Stimulated activated CD8-positive, alpha-beta memory T cell treated with anti-CD3 and anti-CD28 coated beads, Interleukin-4, amount 100 ng/mL, for 1 hour (primary cell): ENCODE measurements at places on chromosomes 13 and 19.

DNA sequence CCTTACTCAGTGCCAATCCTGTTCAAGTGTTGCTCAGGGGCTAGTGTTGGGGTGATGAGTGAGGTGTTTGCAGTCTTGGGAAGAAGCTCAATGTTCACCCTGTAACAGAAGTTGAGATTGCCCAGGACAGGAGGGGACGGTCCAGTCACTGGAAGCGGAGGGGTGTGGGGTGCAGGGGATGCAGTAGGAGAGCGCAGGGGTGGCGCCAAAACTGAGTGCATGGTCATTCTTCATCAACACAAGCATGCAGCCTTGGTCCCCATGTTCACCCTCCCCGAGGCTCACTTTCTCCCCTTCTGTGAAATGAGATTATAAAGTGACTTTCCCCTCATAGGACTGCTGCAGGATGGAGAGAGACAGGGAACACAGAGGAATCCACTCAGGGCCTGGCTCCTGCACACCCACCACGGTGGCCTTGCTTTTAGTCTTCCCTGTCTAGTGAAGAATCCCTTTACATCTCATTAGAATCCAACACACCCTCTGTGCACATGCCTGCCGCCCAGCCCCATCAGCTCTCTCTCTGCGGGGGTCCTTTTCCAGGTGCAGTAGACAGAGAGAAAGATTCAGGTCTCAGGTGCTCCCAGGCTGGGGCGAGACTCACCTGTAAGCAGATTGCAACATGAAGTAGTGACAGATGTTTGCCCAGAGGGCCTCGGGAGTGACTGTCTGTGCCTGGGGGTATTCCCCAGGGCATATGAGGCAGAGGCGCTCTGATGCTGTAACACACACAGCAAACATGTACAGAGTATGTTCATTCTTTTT, 93.2 kb downstream of the TSHZ3 start:
- no peak for DNase-seq

GRCh38 chr13:98533912-98534311, 43.0 kb downstream of the STK24 start:
- no peak for DNase-seq

GRCh38 chr13:62299988-62300387, 884.3 kb upstream of the PCDH20 start:
- DNase-seq: no peak

- no peak for DNase-seq
Measured at GRCh38 chr13:98853771-98854221, 101.3 kb upstream of the SLC15A1 start.

DNA sequence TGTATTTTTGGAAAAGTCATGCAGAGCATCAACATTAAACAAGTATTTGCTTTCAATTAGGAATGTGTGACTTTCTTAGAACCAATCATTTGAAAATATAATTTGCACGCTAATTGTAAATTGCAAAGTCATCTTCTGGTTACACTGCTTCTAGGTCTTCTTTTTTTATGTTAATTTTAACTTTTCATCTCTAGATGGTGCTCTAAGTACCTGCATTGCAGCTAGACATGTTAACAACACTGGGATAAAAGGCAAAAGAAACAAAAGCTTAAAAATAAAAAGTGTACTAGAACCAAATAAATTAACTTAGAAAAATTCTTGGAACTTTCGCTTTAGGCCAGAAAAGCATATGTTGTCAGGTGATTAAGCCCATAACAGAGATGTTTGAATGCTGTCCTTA, 2758.2 kb downstream of the PCDH9 start:
- DNase-seq: no peak

- DNase-seq: no peak
Measured at GRCh38 chr19:17454576-17455071, 6.1 kb downstream of the NXNL1 start.

GRCh38 chr13:25037057-25037813, 58.7 kb upstream of the PABPC3 start:
- DNase-seq: peak; percentile 11

DNA sequence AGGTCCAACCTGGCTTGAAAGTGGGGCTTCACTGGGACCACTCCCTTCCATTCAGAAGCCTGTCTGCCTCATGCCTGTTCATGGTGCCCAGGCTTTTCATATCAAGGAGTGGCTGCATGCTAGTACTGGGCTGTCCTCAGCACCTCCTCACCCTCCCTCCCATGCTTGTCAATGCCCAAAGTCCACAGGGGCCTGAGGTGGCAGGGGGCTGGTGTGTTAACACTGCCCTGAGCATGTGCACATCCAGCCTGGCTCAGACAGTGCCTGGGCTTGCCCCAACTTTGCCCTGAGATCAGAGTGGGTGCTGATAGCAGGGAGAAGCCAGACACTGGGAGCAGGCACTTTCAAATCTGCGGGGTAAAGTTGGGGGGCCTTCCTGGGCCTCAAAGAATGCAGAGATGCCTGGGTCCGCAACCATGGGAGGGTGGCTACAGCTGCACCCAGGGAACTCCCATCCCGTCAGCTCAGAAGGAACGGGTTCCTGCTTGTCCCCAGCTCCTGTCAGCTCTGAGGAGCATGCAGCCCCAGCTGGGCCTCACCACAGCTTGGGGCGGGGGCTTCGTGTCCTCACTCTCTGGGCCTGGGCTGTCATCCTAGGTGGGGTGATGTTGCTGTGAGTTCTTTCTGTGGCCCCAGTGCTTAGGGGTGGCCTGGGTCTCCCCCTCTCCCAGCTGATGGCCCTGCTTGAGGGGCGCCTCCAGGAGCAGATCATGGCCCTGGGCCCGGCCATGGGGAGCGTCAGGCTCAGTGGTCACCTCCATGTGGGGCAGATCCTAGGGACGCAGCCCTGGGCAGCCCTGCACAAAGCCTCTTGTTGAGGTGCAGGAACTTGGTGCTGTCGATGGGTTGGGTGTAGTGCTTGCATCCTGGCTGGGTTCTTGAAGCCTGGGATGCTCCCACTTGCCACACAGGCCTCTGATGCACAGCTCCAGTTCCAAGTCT, 830.6 kb upstream of the SLITRK5 start:
- DNase-seq: no peak

DNA sequence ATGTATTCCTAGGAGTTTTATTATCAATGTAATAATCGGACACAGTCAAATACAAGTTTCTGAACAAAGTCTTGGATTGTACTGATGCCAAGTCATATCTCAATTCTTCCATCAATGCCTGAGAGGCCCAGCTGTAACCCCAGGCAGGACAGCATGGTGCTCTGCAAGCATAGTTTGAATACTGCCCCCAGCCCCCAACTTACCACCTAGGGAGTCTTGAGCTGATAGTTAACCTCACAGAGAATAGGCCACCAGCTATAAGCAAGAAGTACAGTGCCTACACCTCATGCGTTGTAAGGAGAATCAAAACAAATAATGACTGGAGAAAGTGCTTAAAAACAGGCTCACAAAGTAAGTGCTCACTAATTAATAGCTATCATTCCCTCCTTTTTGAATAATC, 2.7 kb downstream of the PROSER1 start:
- DNase-seq: no peak

DNA sequence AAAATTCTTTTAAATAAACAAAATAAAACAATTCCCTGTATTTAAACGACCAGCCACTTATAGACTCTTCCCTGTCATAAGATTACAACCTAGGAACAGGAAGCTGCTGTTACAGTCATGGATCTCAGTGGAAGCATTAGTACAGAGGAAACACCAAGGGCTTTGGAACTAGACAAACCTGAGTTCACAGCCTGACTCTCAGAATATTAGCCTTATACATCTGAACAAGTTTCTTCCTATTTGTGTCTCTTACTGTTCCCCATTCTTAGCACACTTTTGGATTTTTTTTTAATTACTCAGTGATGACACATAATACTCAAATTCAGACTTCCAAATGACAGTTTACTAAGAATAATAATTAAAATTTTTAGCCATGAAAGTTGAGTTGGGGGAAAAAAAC, 46.1 kb downstream of the ZDHHC20 start:
- DNase-seq: no peak

DNA sequence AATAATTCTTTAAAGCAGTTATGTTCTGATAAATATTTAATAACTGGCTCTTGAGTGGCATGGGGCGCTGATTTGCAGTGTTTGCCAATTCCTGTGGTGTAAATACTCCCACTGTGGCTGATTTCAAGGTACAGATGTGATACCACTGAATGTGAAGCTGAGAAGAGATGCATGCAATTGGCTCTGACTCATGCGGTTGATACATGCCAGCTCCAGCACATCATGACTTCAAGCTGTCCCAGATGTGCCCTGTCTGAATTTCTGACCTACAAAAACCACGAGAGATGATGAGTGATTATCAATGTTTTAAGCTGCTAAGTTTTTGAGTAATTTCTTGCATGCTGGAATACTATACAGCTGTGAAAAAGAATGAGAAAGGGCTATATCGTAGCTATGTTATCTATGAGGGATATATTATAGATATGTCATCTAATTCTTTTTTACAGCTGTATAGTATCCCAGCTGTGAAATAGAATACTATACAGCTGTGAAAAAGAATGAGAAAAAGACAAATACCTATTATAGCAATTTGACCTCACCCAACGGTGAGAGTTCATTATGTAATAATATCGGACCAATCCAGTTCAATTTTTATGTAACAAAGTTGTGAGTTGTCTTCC, 7.6 kb upstream of the ACSBG2 start:
- no peak for DNase-seq

DNA sequence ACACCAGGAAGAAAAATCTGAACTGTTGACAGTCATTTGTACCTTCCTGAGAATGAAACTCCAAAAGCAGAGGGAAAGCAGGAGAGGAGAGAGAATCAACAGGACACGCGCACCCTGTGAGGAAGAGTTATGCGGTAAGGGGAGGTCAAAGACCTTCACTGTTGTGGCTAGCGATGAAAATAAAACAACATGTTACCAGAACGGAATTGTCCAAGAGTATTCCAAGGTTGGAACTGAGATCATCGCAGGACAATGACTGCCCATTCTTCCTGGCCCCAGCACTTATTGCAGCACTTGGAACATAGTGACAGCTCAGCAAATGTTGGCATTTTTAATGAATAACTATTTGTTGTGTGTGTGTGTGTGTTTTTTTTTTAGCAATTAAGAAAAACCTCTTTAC, 176.0 kb upstream of the TSC22D1 start:
- no peak for DNase-seq

DNA sequence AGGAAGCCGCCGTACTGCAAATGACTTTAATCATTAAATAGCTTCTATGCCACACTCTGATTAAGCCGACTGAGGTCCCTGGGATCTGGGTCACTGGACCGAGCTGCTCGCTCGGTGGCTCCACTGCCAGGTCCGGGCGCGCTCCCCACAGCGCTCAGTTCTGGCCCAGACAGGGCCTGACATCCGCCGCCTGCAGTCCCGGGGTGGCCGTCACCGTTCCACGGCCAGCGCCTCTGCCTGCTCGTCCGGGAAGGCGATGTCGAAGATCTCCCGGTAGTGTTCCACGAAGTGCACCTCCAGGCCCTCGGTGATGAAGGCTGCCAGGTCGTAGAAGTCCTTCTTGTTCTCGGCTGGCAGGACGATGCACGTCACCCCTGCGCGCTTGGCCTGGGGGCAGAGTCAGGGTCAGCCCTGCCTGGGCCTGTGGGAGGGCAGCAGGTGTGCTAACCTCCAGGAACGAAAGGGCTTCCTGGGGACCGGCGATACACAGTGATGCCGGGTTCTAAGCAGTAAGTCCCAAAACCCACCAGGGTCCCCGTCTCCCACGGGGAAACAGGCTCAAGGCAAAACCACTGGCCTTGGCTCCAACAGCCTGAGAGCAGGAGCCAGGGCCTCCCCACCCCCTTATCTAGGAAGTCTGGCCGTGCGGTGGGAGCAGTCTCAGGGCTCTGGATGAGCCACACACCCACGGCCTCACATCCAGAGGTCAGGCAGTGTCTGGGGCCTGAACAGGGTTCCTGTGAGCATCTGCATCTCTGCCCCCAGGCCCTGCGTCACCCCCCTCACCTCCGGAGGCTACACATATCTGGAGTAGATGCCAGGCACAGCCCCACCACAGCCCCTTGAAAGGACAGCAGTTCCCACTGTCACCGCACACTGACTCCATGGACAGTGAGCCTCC, 2.0 kb downstream of the RPL36 start:
- DNase-seq: no peak

DNA sequence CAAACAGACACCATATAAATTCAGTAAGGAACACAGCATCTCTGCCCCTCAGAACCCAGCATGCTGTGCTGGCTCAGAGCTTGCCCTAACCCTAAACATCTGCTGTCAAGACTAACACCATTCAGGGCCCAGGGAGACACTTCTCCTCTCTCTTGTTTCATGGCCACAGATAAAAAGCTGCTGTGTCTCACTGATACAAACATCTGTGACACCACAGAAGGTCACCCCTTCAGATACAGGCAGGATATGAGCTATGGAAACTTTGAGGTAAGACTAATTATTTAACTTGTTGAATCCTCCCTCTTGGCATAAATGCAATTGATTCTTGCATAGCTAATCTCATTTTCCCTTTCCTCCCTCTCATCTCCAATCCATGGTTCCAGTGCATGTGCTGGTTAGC, 61.6 kb upstream of the GPR12 start:
- no peak for DNase-seq

DNA sequence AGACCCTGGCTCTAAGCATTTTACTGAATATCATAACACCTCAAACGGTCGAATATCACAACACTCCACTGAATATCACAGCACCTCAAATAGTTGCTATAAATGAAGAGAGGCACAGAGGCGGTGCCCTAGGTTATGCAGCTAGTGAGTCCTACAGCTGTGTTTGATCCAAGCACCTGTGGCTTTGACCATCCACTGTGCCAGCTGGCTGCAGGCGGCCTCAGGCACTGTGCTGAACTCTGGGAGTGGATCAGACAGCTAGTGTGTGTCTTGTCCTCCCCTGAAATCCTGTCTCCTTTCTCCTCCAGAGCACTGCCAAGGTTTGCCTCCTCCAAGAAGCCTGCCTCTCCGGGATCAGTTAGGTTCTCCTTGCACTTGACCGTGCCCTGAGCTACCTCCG, 7.3 kb downstream of the NOSIP start:
- no peak for DNase-seq

GRCh38 chr13:92573467-92574057, 653.0 kb upstream of the GPC6 start:
- DNase-seq: no peak

GRCh38 chr19:45798995-45799517, 6.4 kb upstream of the DMWD start:
- DNase-seq: peak; percentile 38

- no peak for DNase-seq
Measured at GRCh38 chr13:25906191-25906661, 145.6 kb downstream of the SHISA2 start.
